ENCODE measurements at places on chromosomes 6 and 20. TPM values are rescaled to one million over a fixed set of nuclear protein-coding genes. Genes with fewer than 3 reads are reported as not detected.

The TFAP2B gene
- not detected for total RNA-seq

The MUC21 gene
- total RNA-seq, result not detected

The KIF6 gene
- 0.44 TPM for total RNA-seq

The PAX1 gene
- not detected for total RNA-seq

The FOXF2 gene
- 55.7 TPM for total RNA-seq

The EDN3 gene
- not detected for total RNA-seq

The NRM gene
- total RNA-seq, result 3.1 TPM

The HEY2 gene
- total RNA-seq, result not detected

The CCN6 gene
- total RNA-seq, result not detected

All from smooth muscle cell of trachea (primary cell).